ENCODE measurements at places on chromosomes 1 and 21. TPM values are rescaled to one million over a fixed set of nuclear protein-coding genes. Genes with fewer than 3 reads are reported as not detected.

DNA sequence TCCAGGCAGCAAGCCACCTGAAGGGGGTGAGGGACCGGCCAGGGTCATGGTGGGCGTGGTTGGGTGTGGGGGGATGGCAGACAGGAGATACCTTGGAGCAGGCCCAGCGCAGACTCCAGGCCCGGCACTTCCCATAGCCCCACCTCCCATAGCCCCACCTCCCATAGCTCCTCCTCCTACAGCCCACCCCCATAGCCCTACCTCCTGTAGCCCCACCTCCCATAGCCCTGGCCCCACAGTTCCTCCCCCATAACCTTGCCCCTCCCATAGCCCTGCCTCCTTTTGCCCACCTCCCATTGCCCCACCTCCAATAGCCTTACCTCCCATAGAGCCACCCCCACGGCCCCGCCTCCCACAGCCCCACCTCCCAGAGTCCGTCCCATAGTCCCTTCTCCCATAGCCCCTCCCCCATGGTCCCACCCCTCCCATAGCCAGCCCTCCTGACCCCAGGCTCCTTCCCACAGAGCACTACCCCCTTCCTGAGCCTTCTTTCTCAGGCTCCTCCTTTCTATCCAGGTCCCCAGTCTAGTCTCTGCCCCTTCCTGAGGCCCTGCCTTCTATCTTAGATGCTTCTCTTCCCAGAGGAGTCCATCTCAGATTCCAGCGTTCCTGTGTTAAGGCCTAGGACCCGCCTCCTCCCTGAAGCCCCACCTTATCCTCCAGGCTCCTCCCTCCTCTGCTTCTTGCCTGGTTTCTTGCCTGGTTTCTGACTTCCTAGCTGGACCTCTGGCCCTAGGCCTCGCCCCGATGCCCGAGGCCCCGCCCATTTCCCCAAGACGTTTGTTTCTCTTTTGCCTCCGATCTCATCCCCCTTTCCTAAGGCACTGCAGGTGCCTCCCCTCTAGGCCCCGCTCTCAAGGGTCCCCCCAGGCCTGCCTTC lies 46.8 kb downstream of the PTPRU start:
- no peak for DNase-seq

GRCh38 chr1:93605026-93605568 lies 76.5 kb downstream of the BCAR3 start:
- DNase-seq = no peak

- no peak for DNase-seq
These were observed 9.8 kb downstream of the MIXL1 start for GRCh38 chr1:226233293-226233692.

C4BPB gene
- polyA plus RNA-seq = not detected

All from keratinocyte (primary cell).